ENCODE measurements at places on chromosomes 11 and 22.

DNA sequence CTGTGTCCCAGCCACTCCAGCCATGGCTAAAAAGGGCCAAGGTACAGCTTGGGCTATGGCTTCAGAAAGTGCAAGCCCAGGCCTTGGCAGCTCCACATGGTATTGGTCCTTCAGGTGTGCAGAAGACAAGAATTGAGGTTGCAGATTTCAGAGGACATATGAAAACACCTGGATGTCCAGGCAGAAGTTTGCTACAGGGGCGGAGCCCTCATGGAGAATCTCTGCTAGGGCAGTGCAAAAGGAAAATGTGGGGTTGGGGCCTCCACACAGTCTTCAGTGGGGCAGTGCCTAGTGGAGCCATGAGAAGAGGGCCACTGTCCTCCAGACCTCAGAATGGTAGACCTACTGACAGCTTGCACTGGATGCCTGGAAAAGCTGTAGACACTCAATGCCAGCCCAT, 1074.1 kb downstream of the JRKL start:
- no peak for DNase-seq

DNA sequence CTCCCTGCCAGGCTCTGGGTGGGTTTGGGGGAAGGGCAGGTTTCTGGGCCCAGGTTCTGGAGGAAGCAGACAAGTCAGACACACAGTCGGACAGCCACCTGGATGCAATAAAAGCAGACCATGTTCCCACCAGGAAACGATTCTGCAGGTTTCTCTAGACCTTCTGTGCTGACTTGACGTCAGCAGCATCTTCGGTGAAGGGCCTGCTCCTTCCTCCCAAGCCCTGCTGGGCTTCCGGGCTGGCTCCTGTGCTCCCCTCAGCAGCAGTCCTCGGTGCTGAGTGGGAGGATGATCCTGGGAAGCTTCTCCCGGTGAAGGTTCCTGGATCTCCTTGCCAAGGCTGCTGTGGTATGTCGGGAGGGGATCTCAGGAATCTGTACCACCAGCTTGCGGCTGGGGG, 240.0 kb downstream of the GRIK4 start:
- DNase-seq, result no peak

- no peak for DNase-seq
These were observed 2.0 kb upstream of the RRAS2 start for GRCh38 chr11:14360976-14361375.

DNA sequence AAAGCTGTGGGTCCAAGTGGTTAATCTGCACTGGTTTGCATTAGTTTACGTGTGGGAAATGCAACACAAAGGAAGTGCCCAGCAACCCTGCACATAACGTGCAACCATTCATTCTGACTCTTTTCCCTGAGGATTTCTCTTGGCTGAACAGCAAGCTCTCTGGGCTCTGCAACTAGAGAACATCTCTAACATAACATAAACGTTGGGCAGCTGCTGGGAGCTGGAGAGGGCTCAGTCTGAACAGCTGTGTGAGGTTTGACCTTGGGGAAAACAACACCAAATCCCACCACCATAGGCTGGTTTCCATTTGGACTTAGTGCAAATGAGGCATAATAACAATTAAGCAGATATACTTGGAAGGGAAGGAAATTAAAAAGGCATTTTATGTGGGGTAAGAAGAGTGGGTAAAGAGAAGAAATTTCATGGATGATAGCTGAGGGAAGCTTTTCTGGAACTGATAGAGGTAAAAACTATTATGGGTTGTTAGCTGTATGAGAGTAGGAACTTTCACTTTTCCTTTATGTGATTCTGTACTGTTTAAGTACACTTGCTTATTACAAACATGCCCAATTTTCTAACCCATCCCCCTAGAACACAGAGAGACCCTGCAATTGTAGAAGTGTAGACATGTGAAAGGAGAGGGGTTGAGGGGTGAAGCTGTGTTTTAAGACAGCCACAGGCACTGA, 76.2 kb downstream of the SNX19 start:
- DNase-seq, result no peak

DNA sequence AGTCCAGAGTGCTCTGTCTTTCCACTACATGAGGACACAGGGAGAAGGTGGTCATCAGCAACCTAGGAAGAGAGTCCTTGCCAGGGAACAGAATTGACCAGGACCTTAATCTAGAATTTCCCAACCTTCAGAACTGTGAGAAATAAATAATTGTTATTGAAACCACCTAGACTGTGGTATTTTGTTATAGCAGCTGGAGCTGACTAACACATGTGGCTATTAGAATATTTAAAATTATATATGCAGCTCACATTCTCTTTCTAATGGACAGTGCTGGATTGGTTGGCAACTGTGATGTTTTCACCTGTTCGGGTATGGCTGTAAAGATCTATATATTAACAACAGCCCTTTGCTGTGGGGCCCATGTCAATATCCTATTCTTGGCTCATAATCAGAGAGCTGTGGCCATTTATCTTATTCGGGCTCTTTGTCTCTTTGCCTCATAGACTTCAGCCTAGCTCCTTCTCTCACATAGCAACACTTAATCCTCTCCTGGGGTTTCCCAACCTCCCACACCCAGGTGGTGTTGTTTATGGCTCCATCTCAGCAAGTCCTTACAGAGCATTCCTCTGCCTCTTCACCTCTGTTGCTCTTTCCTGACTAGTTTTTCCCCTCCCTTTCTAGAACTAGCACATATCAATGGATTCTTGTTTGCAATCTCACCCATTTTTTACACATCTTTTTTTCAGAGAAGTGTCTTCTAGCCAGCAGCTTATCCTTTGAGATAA, 46.4 kb upstream of the AMOTL1 start:
- DNase-seq, result no peak

DNA sequence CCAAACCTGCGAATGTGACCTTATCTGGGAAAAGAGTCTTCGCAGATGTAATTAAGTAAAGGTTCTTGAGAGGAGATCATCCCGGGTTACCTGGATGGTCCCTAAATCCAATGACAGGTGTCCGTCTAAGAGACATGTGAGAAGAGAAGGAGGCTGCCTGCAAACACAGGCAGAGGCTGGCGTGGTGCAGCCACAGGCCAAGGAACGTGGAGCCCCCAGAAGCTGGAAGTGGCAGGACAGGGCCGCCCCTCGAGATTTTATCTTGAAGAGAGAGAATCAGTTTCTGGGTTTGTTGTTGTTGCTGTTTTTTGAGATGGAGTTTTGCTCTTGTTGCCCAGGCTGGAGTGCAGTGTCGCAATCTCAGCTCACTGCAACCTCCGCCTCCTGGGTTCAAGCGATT, 33.6 kb downstream of the MRGPRD start:
- DNase-seq, result no peak

DNA sequence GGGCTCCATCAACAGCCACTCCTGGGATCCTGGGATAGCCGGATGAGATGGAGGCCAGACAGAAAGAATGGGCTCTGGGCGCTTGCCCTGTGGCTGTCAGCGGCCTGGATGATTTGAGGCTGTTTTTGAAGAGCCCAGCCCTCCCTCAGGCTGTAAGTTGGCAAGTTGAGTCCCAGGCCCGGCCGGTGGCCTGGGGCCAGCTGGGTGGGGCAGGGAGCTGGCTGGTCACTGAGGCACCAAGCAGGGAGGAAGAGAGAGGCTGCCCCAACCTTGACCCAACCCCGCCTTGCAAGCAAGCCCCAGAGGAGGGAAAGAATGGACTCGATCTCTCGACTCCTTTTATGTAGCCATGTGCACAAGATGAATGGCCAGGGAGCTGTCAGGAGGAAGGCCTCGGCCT, 34.9 kb downstream of the RIBC2 start:
- DNase-seq, result no peak

GRCh38 chr11:119593346-119593745, 135.7 kb downstream of the NECTIN1 start:
- DNase-seq, result no peak

GRCh38 chr11:134784046-134784445, 372.0 kb upstream of the B3GAT1 start:
- DNase-seq, result no peak

DNA sequence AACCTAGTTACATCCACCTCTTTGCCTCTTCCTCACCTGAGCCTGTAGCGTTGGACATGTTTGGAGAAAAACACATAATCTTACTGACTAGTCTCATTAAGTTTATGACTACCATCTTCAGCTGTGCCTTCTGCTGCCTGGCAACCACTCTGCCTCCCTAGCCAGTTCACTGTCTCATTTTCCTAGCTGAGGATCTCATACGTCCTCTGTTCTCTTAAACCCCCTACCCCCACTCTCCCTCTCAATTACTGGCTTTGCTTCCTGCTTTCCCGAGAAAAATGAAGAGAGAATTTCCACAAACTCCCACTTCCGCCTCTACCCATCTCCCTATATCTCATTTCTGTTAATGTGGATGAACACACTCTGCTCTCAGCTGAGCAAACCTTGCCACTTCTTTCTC, 239.3 kb upstream of the POU2AF2 start:
- no peak for DNase-seq

GRCh38 chr11:132646890-132647289, 885.4 kb downstream of the OPCML start:
- DNase-seq, result no peak

GRCh38 chr11:23278121-23278520, 417.8 kb upstream of the CCDC179 start:
- no peak for DNase-seq
